ENCODE measurements at places on chromosomes 12 and 14.

DNA sequence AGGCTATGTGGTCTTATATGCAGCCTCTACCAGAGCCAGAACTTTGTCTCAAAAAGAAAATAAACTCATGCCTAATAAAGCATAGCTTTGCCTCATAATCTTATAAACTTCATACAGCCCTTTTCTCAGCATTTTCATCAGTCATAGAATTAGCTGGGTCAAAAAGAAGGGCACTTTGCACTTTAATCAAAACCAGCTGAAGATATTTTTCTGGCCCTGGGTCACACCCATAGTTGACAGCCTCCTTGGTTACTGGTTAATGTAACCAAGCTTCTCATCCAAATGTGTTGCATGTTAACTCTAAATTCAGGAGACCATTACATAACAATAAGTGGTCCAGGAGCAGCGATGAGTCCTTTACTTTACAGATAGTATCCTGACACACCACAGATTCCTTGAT lies 558.2 kb downstream of the FLRT2 start:
- DNase-seq, result no peak

DNA sequence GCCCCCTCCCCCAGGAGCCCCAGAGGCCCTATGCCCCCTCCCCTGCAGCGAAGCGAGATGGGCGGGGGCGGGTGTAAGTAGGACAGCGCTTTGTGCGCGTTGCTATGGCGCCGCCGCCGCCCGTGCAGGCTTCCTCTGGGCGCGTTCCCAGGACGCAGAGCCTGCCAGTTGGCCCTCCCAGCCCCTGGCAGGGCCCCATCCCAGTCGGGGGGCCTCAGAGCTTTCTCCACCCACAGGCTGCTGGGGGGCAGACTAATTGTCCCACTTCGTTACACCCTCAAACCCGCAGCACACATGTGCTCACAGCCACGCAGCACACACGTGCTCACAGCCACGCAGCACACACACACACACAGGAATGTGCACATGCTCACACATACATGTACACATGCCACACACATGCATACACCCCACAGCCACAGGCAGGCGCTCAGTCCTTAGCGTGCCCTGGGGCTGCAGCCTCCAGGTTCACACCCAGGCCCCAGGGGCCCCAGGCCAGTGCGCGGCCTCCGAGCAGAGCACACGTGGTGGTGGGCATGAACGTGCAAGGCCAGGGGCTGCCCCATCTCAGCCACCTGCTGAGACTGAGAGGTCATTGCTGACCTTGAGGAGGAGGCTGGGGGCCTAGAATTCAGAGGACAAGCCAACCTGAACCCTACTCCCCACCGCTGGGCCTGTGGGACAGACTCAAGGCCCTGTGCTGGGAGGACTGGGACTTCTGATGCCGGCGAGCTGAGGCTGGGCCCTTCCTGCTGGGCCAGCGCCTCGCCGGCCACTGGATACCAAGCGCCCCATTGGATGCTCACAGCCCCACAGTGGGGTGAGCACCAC lies 15.6 kb downstream of the TRMT61A start:
- DNase-seq, result no peak

DNA sequence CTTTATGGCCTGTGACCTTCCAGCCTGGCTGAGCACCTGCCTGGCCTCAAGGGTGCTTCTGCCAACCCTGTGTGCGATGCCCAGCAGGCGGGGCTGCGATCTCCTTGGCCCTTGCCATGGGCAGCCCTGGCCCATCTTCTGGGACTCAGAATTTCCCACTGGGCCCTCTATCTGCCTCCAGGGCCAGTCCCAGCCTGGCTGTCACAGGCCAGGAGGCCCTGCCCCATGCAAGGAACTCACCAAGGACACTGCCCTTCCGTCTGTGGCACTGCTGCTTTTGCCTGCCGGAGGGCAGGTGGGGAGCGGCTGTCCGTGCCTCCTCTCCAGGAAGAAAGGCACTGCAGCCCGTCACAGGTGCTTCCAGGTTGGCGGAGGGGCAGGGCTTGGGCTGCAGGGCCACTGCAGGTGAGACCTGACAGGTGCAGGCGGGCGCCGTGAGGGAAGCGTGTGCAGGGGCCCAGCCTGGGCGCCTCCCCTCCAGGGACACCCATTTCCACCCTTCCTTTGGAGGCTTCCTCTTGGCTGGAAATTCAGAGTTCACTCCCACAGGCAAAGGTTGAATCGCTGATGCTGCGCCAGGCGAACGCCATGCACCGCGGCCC lies 177.8 kb downstream of the KIF26A start:
- DNase-seq, result no peak

GRCh38 chr14:99604766-99605298 lies 825 bp upstream of the CCDC85C start:
- no peak for DNase-seq

DNA sequence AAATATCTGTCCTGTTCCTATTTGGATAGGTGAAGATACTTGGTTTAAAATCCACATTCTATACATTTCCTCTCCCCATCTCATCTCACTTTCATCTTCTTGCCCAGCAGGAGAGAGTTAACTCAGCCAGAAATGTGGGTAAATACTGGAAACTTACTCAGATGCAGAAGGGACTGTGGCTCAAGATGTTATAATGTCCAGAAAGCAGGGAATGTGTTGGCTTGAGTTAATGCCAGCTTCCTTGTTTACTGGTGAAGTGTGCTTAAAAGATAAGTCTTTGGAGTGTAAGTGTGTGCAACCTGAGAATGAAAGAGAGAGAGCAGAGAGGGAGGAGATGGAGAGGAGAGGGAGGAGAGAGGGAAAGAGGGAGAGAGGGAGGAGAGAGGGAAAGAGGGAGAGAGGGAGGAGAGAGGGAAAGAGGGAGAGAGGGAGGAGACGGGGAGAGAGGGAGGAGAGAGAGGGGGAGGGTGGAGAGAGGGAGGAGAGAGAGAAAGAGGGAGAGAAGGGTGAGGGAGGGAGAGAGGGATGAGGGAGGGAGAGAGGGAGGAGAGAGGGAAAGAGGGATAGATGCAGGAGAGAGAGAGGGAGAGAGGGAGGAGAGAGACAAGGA lies 22.0 kb upstream of the SNRPF start:
- no peak for DNase-seq
